Hippocampal formation (tissue), 2 donors: ENCODE measurements at places on chromosomes 11 and 22.

- DNase-seq = no peak
These were observed 2.2 kb downstream of the CALCA start for GRCh38 chr11:14969901-14970323.

DNA sequence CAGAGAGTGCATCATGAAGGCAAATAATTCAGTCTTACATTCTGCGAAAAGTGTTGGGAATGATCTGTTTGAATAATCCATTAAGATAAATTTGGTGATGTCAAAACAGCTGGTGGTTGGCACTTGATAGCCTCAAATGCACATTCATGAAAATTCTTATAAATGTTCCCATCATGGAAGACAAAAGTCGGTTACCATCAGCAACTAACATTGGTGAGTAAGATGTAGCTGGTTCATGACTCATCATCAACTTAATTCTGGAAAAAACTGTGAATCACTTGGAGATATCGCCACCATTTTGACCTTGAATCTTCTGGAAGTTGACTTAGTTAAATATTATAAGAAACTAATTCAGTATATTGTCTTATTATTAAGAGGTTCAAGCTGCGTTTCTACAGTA, 11.2 kb downstream of the CRYBB1 start:
- DNase-seq = no peak

GRCh38 chr11:90321018-90321417, 98.2 kb upstream of the CHORDC1 start:
- DNase-seq = no peak

GRCh38 chr11:67409781-67410368, 5.6 kb upstream of the CARNS1 start:
- DNase-seq = no peak

- no peak for DNase-seq
These were observed 1.8 kb upstream of the GAL start for GRCh38 chr11:68682531-68682961.
